ENCODE measurements at places on chromosomes 2 and 18.

DNA sequence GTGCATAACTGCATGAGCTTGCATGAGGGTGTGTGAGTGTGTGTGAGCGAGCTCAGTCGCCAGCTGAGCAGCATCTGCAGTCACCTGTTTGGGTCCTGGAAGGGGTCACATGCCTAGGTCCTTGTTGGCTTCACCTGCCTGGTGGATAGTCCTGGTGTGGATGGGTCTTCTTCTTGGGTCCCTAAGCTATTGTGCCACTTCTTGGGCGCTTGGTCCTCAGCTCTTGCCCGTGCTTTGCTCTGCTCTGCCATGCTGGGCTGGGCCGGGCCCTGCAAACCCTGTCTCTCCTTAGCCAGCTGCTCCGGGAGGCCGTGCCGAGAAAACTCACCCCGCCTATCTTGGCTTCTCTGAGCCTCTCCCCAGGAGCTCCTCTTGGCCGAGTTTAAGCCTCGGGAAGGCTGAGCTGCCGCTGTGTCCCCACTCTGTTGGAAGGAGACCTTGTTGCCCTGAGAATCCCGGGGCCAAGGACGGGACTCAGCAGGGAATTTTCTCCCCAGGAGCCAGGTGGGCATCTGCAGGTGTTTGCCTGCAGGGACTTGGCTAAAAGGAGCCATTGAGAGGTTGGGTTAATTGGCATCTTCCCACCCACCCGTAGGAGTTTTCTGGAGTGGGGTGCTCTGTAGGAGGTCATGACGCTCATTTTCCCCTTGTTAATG, 300.8 kb downstream of the NDUFA10 start:
- DNase-seq = no peak

- DNase-seq = no peak
Measured at GRCh38 chr2:111143107-111143842, 22.6 kb downstream of the BCL2L11 start.

GRCh38 chr2:64525317-64525613, 1.1 kb downstream of the AFTPH start:
- peak; percentile 63 for DNase-seq

GRCh38 chr2:238636269-238637073, 209.7 kb downstream of the ASB1 start:
- DNase-seq = no peak

DNA sequence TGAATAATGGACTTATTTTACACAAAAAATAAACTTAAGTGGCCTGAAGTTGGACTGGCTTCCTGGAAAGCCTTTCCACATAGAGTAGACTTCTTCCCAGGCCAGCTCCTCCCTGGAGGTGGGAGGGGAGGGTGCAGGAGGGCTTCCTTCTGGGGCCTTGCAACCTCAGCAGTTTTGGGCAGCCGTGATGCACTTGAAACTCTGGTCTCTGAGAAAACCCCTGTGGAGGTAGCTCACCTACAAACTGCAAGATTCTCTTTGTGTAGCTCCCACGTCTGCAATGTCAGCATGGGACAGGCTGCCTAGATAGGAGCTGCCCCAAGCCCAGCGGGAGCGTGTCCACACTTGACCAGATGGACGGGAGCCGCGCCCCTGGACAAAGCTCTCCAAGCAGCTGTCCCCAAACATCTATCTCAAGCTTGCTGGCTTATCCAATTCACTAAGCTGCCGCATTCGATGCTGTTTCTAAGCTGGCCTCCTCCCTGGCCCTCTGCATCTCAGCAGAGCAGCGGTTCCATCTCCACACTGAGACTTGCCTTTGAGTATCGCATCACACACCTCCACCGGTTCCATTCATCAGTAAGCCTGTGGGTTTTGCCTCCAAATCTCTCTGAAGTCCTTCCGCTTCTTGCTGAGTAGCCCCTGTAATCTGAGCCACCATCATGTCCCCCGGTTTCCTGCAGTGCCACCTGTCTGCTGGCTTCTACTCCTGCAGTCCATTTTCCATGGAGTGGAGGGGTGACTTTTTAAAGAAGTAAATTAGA, 1.6 kb upstream of the LPIN1 start:
- no peak for DNase-seq

DNA sequence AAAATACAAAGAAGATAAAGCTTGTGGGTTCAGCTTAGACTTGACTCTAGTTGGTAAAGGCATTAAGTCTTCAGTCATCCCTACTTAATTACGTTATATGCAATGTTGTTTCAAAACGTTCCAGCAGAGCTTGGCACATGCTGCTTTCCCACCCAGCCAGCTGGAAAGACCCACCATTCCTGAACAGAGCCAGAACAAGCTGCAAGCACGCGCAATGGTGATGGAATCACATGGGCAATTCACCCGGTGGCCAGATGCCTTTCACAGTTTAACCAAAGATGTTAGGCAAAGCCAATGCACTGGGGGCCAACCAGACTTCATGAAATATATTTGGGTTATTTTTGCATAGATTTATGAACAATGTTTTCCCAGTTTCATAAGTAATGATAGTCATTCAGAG, 123.4 kb upstream of the CDH20 start:
- DNase-seq = no peak

GRCh38 chr18:30652387-30652786, 390.2 kb downstream of the DSC3 start:
- DNase-seq = no peak

GRCh38 chr2:126599062-126599461, 56.9 kb upstream of the GYPC start:
- DNase-seq = no peak

GRCh38 chr18:79397830-79398761, 2.4 kb downstream of the NFATC1 start:
- no peak for DNase-seq

DNA sequence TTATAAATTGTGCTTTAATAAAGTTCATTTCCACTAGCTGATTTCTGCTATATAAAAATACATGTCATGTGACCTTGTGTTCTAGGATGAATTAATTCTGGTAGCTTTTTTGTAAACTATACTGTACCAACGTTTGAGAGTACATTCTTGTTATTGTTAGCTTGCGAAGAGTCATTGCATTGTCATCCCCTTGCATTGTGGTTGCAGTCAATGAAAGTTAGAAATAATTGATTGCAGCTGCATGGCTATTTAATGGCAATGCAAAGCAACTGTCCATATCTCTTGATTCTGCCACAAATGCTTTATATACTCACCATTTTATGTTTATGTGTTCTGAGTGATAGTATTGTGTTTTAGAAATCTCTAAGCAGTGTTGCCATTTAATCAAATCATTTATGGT, 91.6 kb downstream of the ZNF407 start:
- DNase-seq = no peak

- DNase-seq = no peak
Measured at GRCh38 chr2:11023326-11024258, 111.9 kb downstream of the KCNF1 start.

DNA sequence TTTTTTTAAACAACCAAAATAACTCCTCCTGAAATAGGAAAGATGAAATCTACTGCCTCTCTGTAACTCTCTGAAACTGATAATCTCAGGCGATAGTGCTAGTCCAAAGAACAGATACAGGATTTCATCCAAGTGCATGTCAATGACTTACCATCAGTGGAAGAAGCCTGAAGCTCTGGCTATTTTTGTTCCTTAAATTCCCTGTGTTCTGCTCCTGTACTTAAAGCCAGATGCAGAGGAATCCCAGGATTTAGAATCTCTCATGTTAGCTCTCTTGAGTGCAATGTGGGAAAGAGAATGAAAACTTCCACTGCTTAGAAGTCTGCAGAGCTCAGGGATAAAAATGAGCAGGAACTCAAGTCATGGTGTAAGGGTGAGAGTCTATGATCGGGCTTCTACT, 291.9 kb downstream of the TCF4 start:
- DNase-seq = no peak

DNA sequence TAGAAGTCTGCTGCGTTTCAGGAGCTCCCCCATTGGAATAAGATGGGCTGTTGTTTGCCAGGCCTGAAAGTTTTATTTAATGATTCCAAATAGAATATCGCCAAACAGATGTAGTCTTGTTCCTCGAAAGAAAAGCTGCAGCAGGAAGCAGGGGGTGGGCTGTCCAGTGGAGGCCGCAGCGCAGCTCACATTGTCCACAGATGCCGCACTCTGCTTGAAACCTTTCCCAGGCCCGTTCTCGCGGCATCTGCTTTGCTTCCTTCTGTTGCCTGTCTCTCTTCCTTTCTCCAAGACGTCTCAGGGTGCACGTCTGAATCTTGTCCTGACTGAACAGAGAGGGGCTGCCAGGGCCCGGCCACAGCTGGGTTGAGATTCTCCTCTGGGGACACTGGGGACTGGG, 12.4 kb upstream of the IGFBP2 start:
- DNase-seq = no peak

GRCh38 chr2:20983844-20984243, 60.0 kb downstream of the APOB start:
- DNase-seq = no peak

DNA sequence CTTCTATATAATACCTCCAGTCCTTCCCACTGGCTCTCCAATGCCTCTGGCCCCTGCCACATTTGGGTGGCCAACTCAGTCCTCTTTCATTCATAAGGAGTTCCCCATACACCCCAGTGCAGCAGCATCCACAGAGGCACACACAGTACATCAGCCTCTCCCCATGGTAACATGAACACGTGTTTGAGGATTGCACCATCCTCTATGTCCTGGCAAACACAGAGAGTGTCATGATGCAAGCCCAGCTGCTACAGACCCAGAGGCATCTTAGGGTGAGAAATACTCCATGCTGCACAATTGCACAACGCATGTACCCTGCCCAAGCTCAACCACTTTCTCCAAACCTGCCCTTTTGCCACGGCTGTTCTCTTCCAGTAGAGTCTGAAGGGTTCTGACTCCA, 11.5 kb downstream of the IGFBP5 start:
- no peak for DNase-seq

DNA sequence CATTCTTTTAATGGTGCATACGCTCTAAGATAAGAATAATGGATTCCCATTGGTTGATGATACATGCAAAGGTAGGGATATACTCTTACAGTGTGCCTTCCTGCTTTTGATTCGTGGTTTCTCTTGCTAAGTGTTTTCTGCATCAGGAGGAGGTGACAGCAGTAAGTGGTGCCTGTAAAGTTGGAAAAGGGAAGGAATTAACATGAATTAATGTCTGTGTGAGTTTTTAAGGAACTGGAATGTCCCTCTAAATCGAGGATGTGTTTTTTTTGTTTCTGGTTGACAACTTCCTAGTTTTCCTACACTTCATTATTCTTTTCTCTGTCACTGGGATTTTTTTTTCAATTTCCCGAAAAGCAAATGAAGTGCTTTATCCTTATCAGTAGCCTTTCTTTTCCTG, 54.4 kb downstream of the CRIM1 start:
- no peak for DNase-seq

- DNase-seq = no peak
Measured at GRCh38 chr2:232482301-232483238, 5.1 kb downstream of the ECEL1 start.

DNA sequence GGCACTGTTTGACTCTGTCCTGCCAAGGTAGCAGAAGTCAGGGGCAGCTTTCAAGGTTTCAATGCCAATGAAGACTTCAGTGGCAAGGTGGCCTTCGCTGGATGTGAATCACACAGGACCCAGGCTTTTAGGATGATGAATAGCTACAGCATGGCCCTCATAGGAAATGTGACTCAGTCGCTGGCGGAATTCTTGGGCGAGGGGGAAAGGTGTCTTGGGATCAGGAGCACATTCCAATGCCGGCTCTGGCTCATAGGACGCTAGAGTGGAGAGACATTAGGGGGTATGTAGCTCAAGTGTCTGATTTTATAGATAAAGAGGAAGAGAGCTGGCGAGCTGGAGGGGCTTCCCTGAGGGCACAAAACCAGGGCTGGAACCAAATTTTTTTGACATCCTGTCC, 68.6 kb downstream of the SMIM21 start:
- no peak for DNase-seq

- no peak for DNase-seq
Measured at GRCh38 chr2:151357359-151357758, at the start of gene TNFAIP6. TNFAIP6 (plus strand) TSS chr2:151357592; CDS start chr2:151357667, 75 bp downstream.

DNA sequence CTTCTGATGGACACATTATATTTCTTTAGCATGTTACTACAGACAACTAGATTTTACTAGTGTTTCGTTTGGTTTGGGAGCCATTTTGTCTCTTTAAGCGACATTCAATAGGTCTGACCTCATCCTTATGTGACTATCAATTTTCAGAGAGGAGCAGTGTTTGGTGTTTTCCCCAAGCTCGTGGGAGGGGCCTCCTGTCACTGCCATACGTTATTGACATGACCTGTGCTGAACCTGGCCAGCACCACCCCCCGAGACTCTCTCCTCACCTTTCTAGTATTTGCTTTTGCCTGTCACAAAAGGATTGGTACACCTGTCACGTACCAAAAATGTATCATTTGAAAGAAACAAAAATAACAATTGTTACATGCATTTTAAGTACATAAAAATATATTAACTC, 69.3 kb downstream of the PSMG2 start:
- no peak for DNase-seq

- no peak for DNase-seq
Measured at GRCh38 chr18:44411976-44412375, 268.7 kb upstream of the SETBP1 start.

- DNase-seq = peak; percentile 55
Measured at GRCh38 chr2:239322416-239323086, 78.3 kb downstream of the HDAC4 start.

GRCh38 chr2:85596026-85596333, 435 bp downstream of the RNF181 start:
- no peak for DNase-seq

- no peak for DNase-seq
Measured at GRCh38 chr18:8348051-8348720, 261.1 kb upstream of the RAB12 start.

DNA sequence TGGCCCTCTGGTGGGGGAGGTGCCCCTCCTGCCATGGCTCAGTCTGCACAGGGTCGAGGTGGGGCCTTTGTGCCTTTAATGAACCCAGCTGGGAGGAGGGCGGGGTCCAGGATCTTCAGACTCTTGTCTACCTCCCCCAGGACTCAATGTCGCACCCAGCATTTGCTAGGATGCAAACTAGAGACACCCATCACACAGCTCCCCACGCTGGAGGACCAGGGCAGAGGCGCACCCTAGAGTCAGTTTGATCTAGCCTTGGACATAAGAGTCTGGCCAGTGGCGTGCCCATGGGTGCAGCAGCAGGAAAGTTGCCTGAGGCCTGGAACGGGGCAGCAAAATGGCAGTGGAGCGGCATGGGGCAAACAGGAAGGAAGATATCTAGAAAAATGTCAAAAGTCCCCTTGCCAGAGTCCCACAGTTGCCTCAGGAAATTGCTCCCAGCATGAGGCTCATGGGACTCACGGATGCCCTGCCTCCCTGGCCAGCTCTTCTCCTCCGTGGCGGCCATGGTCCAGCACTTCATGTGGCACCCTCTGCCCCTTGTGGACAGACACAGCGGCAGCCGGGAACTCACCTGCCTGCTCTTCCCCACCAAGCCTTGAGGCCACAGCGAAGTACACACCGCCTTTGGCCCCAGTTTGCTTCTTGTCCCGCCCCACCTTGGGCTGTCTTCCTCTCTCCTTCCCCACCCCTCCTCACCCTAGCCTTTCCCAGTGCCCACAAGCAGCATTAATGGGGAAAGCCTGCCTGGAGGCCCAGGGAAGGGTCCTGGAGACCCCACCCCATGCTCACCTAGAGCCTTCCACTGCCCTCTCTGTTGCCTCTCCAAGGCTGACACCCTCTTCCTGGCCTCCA, 17.7 kb downstream of the SH2D6 start:
- DNase-seq = no peak

Data from CD4-positive, alpha-beta T cell treated with Interleukin-4 for 4 hours (primary cell).